Hypothalamus (tissue), 51 donors: ENCODE measurements at places on chromosomes 1 and 21.

DNA sequence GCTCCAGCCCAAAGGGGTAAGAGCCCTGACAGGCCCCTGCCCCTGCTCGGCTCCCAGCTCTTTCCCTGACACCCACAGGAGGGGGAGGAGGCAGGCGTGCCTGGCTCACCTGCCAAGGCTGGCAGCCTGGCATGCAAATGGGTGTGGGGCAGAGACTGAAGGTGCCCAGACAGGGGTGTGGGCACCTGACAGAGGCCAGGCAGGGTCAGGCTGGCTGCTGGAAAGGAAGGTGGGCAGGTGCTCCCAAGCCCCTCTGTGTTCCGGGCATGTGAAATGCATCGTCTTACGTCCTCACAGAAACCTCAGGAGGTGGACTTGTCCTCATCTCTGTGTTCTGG is 19.4 kb upstream of the CASZ1 start:
- no peak for DNase-seq

GRCh38 chr1:175839779-175840669 is 96.6 kb upstream of the TNR start:
- no peak for DNase-seq

DNA sequence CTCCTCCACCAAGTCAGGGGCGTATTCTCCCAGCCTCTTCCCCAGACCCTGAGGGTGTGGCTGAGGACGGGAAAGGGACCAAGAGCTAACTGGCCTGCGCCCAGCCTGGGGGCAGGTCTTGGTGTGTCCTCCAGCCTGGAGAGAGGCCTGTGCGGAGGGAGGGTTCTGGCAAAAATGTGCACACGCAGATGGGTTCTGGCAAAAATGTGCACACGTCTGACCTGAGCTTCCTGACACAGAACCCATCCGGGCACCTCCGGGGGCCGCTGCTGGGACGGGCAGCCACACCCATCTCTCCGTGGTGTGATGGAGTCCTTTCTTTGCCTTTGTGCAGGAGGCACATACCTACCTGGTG is 23.1 kb upstream of the PKP1 start:
- DNase-seq = no peak

DNA sequence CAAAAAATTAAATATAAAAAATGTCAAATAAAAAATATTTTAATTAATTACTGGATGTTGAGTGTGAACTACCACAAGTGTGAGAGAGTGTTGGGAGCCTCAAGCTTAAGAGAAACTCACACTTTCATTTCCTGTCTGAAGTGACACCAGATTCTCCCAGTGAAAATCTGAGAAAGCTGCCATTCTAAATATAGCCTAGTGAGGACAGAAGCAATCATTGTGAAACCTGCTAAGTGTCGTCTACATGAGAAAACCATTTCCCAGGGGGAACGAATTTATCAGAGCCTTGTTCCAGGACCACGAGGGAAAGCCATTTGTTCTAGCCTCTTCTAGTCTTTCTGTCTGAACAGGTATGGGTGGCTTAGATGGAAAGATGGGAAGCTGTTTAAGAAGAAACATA is 329.3 kb upstream of the PRMT6 start:
- DNase-seq = no peak

DNA sequence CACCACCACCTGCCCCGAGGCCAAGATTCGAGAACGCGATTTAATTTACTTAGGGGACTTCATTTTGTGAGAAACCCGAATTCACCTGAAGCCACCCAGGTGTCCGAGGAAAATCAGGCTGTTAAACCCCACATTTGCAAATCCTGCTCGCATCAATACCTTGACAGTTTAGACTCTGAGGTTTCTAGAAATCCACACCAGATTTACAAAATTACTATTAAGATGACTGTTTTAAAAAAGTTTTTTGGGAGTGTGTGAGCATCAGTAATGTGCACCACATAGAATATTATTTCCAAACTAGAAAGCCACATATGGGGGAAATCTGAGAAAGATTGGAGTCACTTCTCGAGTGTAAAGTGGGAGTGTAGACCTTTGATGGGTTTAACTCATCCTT is 685 bp downstream of the RIMKLA start:
- DNase-seq = no peak

DNA sequence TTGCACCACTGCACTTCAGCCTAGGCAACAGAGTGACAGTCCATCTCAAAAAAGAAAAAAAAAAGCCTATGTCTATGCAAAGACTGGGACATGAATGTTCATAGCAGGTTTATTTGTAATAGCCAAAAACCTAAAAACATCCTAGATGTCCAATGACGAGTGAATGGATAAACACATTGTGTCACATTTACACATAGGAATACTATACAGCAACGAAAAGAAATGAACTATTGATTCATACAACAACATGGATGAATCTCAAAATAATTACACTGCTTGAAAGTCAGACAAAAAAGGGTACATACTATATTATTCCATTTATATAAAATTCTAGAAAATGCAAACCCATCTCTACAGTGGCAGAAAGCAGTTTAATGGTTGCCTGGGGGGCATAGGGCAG is 7.9 kb downstream of the STYXL2 start:
- no peak for DNase-seq

DNA sequence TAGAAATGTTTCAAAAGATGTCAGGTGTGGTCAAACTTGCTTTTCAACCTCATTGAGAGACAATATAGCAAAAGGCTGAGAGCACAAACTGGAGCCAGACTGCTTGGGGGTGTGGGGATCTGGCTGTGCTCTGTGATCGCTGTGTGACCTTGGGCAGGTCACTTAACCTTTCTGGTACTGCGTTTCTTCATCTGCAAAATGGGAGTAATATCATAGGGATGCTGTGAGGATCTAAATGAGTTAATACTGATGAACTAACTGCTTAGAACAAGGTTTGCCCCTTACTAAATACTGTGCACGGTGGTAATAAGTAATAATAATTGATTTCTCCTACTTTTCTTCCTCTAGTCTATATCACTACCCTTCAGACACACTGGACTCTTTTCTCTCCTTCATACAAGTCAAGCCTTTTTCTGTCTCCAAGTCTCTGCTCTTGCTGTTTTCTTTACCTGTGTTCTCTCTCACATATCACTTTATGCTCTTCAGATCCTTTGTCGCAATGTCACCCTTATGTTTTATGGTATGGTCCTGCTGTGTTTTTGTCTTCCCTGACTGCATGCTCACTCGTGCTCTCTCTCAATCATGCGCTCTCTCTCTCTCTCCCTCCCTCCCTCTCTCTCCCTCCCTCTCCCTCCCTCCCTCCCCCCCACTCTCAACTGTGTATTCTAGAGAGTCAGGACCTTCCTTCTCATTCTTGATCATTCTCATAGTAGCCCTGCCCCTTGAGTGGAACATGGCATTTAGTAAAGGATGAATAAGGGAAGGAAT is 3.3 kb downstream of the MGST3 start:
- DNase-seq = no peak

DNA sequence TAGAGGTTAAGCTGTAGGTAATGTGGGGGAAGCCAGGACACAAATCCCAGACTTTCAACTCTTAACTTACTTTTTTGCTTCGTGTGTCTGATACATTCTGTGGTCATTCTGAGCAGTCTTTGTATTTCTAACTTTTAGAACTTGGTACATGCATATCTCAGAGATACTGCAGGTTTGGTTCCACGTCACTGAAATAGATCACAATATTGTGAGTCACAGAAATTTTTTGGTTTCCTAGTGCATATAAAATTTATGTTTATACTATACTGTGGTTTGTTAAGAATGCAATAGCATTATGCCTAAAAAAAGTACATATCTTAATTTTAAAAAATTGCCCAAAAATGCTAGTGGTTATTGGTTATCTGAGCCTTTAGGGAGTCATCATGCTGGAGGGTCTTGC is 3.2 kb downstream of the URB2 start:
- no peak for DNase-seq

GRCh38 chr1:245298781-245299180 is 144.0 kb downstream of the KIF26B start:
- no peak for DNase-seq

- no peak for DNase-seq
Measured at GRCh38 chr1:43531906-43532584, 1.4 kb downstream of the PTPRF start.

- no peak for DNase-seq
Measured at GRCh38 chr1:59355361-59355760, 58.5 kb downstream of the FGGY start.

DNA sequence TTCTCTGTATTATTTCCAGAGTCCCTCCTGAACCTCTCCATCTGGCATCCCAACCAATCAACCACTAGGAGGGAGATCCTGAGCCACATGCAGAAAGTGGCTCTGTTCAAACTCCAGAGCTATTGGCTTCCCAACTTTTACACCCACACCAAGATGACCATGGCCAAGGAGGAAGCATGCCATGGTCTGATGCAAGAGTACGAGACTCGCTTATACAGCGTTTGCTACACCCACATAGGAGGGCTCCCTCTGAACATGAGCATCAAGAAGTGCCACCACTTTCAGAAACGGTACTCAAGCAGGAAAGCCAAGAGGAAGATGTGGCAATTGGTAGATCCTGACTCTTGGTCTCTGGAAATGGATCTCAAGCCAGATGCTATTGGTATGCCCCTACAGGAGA is 23.6 kb downstream of the RGSL1 start:
- DNase-seq = no peak
